NCI-H460 (cell line): ENCODE measurements at places on chromosomes 5 and 9.

DNA sequence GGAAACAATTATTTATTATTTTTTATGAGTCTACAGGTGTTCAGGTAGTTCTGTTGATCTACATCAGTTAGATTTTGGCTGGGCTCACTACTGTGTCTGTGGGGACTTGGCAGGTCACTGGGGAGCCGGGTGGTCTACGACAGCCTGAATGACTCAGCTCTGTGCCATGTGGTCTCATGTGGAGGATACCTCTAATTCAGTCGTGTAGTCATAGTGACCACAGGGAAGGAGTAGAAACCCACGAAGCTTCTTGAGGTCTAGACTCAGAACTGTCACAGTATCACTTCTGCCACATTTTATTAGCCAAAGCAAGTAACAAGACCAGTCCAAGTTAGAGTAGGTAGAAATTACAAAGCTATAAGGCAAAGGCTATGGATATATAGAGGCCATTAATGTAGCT lies 64.7 kb upstream of the GRAMD2B start:
- no peak for DNase-seq

DNA sequence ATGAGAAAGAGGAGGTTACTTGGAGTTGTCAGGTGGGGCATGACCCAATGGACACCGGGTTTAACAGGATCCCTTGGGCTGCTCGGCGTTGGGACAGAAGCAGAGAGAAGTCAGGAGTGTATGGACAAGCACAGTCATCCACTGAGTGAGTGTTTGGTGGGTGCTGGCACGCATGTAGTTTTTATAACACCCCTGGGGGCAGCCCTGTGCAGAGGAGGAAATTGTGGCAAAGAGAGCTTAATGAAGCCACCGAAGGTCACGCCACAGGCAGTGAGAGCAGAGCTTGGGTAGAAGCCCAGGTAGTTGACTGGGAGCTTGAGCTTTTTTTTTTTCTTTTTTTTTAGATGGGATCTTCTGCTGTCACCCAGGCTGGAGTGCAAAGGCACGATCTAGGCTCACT lies 43.2 kb upstream of the IER5L start:
- no peak for DNase-seq

DNA sequence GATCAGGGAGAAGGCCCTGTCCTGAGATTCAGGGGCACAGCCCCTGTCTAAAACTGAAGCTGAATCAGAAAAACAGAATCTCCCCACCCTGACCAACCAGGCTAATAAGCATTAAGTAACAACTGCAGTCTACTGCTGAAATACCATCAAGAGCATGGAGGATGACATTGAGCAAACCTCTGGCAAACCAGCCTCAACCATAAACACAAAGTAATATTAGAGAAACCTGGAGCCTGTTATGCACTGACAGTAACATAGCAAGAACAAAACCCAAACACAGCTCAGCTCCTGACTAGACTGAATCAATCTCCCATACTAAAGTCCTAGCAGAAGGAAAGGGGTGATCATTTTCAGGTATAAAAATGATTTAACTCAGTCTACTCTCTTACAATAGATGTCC lies 24.8 kb upstream of the CCL21 start:
- DNase-seq = no peak

DNA sequence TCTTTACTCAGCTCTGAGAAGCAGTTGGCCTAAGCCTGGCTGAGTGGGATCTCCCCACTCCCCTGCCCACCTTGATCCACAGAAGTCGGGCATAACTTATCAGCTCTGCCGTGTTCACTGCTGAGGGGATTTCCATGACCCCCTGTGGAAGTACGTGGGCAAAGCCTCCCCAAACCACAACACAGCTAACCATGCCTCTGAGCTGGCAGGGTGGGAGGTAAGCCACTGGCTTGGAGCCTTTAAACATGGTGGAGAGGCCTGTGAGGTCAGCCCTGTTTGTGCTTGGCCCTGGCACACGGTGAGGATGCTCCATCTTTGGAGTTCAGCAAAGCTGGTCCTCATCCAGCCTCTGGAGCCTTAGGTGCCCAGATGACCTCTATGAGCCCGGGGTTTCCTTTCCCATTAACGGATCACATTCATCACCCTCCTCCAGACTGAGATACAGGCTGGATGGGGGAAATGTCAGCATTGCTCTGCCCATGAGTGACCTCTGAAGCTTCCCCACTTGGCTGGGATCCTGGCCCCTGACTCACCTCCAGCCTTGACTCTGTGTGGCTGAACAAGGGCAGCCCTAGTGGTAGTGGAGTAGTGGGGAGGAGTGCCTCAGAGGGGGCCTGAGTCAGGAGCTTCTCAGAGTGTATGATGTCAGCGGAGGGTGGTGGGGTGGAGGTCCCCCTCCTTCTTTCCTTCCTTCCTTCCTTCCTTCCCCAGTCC lies 6.2 kb downstream of the PDLIM4 start:
- DNase-seq = no peak

DNA sequence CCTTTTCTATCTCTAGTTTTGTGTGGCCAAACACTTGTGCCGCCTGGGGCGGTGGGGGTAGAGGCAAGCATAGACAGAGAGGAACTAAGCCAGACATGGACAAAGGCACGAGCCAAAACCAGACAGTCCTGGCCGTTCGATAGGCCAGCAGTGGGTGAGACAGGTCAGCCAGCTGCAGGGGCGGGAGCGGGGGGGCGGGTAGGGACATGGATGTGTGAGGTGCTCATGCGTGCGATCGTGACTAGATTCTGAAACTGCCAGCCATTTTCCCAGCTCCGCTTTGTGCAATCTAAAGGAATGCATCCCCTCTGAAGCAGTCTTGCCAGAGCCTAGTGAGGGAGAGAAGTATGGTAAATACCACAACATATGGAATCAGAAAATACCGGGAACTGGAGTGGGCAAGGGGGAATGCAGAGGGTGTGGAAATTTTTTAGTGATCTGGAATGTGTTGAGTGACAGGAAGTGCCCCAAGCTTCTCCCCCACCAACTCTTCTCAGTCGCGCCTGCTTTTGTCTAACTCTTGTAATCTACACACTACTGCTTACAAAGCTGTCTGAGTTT lies 111.9 kb downstream of the NR6A1 start:
- DNase-seq = peak; percentile 87

DNA sequence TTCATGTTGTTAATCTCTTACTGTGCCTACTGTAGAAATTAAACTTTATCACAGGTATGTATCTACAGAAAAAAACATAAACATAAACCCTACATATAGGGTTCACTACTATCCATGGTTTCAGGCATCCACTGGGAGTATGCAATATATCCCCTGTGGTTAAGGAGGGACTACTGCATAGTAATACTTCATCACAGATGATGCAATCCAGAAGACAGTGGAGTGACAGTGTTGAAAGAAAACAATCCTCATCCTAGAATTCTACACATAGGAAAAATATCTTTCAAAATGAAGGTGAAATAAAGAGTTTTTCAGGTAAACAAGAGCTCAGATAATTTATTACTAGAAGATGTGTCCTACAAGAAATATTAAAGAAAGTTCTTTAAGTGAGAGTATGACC lies 105.9 kb downstream of the HOMER1 start:
- DNase-seq = no peak
